ENCODE measurements at places on chromosomes 3 and 15.

DNA sequence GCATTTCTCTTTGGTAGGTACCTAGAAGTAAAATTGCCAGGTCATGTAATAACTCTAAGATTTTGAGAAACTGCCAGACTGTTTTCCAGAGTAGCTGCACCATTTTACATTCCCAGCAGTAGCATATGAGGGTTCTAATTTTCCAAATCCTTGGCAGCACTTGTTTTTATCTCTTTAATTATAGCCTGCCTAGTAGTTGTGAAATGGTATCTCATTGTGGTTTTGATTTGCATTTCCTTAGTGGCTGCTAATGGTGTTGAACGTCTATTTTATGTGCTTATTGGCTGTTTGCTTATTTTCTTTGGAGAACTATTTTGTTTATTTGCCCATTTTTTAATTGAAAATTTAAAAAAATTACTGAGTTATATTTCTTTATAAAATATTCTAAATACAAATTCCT, 117.9 kb downstream of the TCF12 start:
- peak; percentile 23 for DNase-seq

- DNase-seq: no peak
Measured at GRCh38 chr3:96915445-96915844, 101.1 kb downstream of the EPHA6 start.

GRCh38 chr3:182862159-182862860, 69.0 kb downstream of the ATP11B start:
- DNase-seq: no peak

DNA sequence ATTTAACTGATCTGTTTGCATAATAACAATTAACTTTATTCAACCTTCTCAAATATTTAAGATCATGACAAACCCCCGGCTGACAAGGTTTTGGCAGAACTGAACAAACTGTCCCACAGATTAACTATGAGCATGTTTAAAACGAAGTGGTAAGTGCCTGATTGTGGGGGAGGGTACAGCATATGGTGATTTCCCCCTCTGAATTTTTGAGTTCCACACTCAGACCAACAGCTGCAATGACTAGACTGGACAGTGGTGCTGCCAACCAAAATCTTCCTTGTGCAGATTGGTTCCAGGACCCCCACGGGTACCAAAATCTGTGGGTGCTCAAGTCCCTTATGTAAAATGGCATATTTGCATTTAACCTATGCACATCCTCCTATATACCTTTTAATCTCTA, 449.5 kb downstream of the SHQ1 start:
- DNase-seq: no peak

- no peak for DNase-seq
Measured at GRCh38 chr3:126959921-126960603, 22.9 kb upstream of the PLXNA1 start.

DNA sequence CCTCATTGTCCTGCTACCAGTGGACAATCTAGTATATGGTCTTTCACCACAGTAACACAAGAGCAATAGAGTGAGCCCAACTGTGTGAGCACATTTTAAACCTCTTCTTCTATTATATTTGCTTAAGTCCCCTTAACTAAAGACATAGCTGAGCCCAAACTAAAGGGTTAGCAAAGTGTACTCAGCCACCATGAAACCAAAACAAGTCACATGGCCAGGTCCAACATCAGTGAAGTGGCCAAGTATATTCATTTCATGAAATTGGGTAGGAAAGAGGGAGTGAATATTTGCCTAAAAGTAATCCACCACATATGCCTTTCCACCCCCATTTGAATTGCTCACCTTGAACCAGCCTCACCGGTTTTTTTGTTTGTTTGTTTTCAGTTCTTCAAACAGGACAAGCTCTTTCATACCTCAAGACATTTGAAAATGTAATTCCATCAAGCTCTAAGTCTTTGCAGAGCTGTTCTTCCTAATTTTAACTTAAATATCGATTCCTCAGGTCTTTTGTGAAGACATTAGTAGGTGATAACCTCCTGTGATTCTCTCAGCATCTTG, 327.0 kb upstream of the SEMA6D start:
- DNase-seq: no peak

DNA sequence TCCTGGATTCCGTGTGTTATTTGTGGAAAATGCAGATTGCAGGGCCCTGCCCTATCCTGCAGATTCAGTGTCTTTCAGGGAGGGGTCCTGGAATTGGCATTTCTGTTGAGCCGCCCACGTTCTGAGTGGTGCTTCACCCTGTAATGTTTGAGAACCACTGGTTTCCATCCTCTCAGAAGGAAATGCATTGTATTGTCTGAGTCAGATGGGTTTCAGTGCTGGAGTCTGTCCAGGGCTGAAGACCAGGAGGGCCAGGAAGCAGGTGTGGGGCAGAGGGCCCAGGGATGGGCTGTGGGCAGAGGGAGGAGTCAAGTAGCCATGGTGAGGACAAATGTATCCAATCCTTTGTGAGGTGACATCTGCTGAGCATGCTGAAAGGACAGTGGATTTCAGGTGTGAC, 123.8 kb downstream of the SV2B start:
- no peak for DNase-seq

GRCh38 chr3:30222441-30222840, 384.0 kb upstream of the TGFBR2 start:
- DNase-seq: no peak

DNA sequence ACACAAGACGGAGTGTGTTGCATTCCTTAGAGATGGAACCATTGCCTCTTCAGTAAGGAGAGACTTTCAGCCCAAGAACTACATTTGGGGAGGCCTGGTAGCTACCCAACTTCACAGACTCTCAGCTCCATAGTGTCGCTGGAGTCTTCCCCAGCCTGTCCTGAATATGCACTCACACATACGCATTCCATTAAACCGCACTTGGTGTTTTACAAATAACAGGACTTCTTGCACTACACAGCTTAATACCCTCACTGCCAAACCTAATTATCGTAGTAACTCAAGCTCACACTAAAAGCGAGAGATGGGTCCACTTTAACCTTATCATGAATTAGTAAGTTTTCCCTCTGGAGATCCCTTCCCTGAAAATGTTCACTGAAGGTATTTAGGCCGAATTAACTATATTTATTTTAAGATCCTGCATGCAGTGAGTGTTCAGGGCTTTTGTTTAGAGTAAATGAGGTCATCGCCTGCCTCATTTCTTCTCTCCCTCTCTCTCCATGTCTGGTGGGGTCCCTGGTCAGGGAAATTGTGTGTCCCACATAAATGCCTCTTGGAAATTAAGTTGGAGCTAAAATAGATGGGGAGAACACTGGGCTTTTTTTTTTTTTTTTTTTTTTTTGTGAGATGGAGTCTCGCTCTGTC, 171.9 kb downstream of the FAM43A start:
- no peak for DNase-seq

GRCh38 chr3:143597774-143598652, 250.3 kb downstream of the SLC9A9 start:
- DNase-seq: peak; percentile 6

GRCh38 chr15:32991619-32992111, 202.8 kb downstream of the FMN1 start:
- no peak for DNase-seq

- no peak for DNase-seq
Measured at GRCh38 chr3:105938101-105938500, 69.3 kb upstream of the CBLB start.

GRCh38 chr3:37574177-37574943, 287.3 kb upstream of the CTDSPL start:
- no peak for DNase-seq

GRCh38 chr3:107897471-107898061, 193.3 kb downstream of the CD47 start:
- peak; percentile 23 for DNase-seq

DNA sequence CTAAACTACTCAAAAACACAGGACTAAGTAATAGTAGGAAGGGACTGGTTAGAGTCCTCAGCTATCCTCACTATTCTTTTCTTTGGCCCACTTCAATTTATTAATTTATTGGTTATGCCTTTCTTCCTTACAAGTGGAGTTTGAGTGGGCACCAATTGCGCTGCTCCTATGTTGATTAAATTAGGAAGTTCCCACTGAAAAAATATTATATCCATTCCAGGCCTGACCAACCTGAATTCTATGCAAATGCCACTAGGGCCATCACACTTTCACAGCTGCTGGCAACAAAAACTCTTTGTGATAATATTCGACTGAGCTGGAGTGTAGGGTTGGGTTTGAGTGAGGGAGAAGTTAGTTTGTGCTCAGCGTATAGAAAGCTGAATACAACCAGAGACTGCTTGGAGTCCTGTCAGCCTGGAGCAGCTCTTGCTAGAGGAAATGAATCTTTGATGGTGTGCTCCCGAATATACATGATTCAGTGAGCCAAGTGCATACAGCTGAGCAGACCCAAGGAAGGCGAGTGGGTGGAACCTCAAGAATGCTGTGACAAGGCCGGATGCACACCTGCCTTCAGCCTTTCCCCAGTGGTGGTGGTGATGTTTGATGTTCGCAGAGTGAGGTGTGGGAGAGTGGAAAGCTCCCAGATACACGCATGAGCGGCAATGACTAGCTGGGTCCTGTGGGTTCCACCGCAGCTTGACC, 1.5 kb downstream of the ARHGEF3 start:
- DNase-seq: no peak

GRCh38 chr3:113039546-113039945, 48.8 kb downstream of the GTPBP8 start:
- DNase-seq: no peak

DNA sequence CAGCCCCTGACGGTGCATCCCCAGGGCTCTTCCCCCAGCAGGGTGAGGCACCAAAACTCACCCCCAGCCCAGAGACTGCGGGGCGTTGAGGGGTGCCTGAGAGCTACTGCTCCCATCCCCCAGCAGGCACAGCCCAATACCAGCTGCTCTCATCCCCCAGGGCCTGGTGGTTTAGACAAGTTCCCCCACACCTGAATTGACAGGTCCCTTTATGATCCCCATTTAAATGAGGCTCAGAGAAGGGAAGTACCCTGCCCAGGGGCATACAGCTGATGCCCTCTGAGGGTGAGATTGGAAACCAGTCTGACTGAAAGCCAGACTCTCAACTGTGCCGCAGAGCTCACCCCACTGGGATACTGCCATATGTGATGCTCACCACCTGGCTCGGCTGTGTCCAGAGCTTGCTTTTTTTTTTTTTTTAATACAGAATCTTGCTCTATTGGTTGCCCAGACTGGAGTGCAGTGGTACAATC, 20.1 kb downstream of the DUSP7 start:
- no peak for DNase-seq

- DNase-seq: no peak
Measured at GRCh38 chr3:56351537-56351936, 116.7 kb downstream of the ERC2 start.

- DNase-seq: no peak
Measured at GRCh38 chr15:76335307-76336253, 993 bp upstream of the ISL2 start.

GRCh38 chr3:158273656-158274055, 163.8 kb downstream of the RSRC1 start:
- DNase-seq: no peak

- no peak for DNase-seq
Measured at GRCh38 chr15:38991701-38992100, 427.1 kb upstream of the RASGRP1 start.

DNA sequence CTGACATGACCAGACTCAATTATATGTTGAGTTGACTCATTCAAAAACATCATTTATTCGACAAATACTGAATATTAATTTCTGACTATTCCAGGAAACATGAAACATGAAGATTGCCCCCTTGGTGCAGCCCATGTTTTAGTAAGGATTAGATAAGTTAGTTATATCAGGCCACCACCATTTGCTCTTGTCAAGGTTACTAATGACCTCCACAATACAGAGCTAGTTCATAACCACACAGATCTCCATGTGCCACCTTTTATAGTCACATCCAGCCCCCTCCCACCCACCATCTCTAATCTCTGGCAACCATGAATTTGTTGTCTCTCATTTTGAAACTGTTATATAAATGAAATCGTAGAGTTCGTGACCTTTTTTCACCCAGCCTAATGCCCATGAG, 15.7 kb downstream of the KLHL18 start:
- no peak for DNase-seq

DNA sequence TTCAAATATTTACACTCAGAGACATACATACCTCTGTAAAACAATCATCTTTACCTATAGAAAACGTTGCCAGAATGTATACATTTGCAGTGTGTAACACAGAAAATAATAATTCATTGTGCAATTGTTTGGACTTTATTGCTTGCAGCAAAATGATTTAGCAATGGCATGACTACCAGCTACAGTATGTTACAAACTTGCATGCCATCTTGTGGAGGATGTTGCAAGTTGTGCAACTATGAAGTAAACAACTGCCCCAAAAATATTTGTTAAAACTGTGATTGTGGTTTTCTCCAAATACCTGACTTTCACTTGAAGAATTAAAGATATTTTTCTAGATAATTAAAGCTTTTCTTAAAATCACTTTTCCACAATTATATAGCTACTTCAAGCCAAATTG, 27.1 kb upstream of the C3orf49 start:
- DNase-seq: peak; percentile 27

GRCh38 chr3:41653571-41654239, 308.2 kb downstream of the ULK4 start:
- DNase-seq: no peak

GRCh38 chr15:75032395-75032794, 9.0 kb downstream of the PPCDC start:
- DNase-seq: peak; percentile 1

- no peak for DNase-seq
Measured at GRCh38 chr15:96338766-96339618, 8.5 kb downstream of the NR2F2 start.

GRCh38 chr3:42369304-42369703, 41.1 kb downstream of the LYZL4 start:
- peak; percentile 3 for DNase-seq

- no peak for DNase-seq
Measured at GRCh38 chr15:89812011-89812846, 2.4 kb downstream of the ANPEP start.

- no peak for DNase-seq
Measured at GRCh38 chr3:65650247-65650646, 388.5 kb downstream of the MAGI1 start.

DNA sequence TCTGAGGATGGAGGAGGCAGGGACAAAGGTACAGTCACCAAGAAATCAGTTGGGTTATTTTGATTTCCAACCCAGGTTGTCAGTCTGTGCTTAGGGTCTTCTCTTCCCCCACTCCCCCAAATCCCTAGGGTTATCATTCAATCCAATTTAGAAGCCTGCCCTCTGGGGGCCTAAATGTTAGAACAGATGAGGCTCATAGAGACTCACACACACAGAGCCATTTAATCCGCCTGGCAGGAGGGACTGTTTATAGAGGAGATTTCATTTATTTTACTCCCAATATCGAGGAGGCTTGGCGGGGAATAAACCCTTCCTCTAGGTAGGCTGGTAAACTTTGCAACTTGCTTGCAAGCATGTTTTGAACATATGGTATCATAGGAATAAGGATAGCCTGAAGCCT, 52.8 kb downstream of the RHCG start:
- DNase-seq: no peak

GRCh38 chr3:189622629-189623028, 8.6 kb upstream of the TP63 start:
- no peak for DNase-seq

GRCh38 chr3:179969525-179969924, 67.2 kb downstream of the PEX5L start:
- DNase-seq: peak; percentile 99

DNA sequence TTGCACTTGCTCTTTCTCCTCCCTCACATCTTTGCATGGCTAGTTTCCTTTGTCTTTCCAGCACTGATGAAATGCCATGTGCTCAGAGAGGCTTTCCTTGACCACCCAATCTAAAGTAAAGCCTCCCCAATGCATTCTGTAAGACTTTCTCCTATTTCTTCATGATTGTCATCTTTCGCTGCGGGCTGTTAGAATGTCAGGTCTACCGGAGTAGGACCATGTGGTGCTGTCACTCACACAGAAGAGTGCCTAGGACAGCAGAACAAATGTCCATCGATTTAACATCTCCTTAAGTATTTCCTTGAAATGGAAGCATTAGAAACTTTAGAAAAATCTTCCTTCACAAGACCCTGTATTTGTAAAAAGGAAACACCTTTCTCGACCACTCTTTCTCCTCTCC, 99.9 kb upstream of the TMC3 start:
- no peak for DNase-seq
